ENCODE measurements at places on chromosomes 12 and 14. TPM values are rescaled to one million over a fixed set of nuclear protein-coding genes. Genes with fewer than 3 reads are reported as not detected.
A peak's percentile ranks its signal among the peaks of the same experiment; 100 is the strongest.

- H3K27me3 ChIP-seq: no peaks in the 10 kb centered on the region
- no peak for DNase-seq
- no peak overlapping the region for H3K4me3 ChIP-seq
- no peaks in the 10 kb centered on the region for H3K36me3 ChIP-seq
- H3K27ac ChIP-seq: peak overlapping the region; percentile 62
- H3K4me1 ChIP-seq: peaks cover 79% of the 10 kb centered on the region
Observed at GRCh38 chr14:69683971-69684370, 72.6 kb downstream of the SUSD6 start.

DNA sequence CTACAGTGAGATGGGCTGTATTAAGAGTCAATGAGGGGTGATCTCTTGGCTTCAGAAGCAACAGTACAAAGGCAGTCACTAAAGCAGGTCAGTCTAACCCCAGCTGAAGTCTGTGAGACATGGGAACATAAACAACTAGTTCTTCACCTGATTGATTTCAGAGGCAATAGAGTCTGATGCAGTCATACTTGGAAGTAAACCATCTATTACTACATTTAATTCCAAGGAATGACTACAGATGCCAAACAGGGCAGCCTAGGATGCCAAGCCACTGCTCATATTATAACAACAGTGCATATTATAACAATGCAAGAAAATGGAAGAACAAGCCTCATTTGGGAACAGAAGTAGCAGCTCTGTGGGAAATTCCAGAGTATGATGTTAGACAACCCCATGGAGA, 35.8 kb downstream of the GRIN2B start:
- no peaks in the 10 kb centered on the region for H3K4me1 ChIP-seq
- no peak overlapping the region for H3K27ac ChIP-seq
- no peaks in the 10 kb centered on the region for H3K27me3 ChIP-seq
- no peaks in the 10 kb centered on the region for H3K36me3 ChIP-seq
- no peak for DNase-seq
- no peak overlapping the region for H3K4me3 ChIP-seq

DNA sequence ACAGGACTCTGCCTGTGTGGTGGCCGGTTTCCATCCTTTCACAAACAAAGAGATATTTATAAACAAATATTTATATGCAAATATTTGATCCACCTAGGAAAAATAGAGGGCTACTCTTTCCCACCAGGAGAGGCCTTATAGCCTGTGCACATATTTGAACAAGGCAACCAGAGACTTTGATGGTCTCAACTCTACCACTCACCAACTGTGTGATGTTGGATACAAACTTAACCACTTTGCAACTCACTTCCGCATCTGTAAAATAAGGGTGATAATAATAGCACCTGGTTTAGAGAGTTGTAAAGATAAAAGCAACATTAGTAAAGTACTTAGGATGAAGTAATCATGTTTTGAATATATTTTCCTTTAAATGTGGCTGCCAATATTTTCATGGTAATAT, 1.5 kb upstream of the CLEC12A start:
- no peaks in the 10 kb centered on the region for H3K36me3 ChIP-seq
- no peak overlapping the region for H3K27ac ChIP-seq
- no peak for DNase-seq
- no peaks in the 10 kb centered on the region for H3K27me3 ChIP-seq

GRCh38 chr12:18250313-18250916, 10.9 kb upstream of the PIK3C2G start:
- no peaks in the 10 kb centered on the region for H3K27me3 ChIP-seq
- no peak overlapping the region for H3K27ac ChIP-seq
- no peak overlapping the region for H3K4me3 ChIP-seq

GRCh38 chr14:54348923-54349620, 47.7 kb upstream of the CDKN3 start:
- no peak overlapping the region for H3K4me3 ChIP-seq
- no peaks in the 10 kb centered on the region for H3K27me3 ChIP-seq
- H3K27ac ChIP-seq: no peak overlapping the region
- no peaks in the 10 kb centered on the region for H3K36me3 ChIP-seq
- no peaks in the 10 kb centered on the region for H3K4me1 ChIP-seq
- no peak for DNase-seq

IL26 gene
- not detected for total RNA-seq

PTPRB gene
- 74.8 TPM for total RNA-seq

DNA sequence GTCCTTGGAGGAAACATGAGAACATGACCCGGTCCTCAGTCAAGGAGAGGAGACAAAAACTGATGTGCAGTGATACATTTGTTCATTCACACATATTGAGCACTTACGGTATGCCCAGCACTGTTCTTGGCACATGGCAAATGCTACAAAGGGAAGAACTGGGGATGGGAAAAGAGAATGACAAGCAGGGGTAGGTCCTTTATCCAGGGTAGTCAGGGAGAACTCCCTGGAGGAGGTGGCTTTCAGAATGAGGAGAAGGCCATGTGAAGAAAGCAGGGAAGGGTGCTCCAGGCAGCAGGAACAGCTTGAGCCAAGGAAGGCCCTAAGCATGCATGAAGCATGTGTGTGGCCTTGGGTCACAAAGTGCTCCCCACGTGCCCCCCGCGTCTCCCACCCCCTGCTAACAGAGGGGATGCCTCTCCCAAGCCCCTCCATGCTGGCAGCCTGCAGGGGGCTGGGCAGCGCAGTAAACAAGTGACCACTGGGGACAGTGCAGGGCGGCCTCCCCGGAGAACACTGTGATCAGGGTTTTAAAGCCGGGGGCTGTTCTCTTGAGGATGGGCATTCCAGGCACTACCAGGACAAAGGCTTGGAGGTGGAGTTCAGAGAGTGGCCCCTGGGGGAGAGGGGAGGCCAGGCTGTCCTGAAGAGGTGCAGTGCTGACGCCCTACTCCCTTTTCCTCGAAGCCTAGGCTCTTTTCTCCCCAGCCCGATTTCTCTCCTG, 71.0 kb downstream of the PHETA1 start:
- H3K4me1 ChIP-seq: no peaks in the 10 kb centered on the region
- H3K4me3 ChIP-seq: no peak overlapping the region
- no peaks in the 10 kb centered on the region for H3K36me3 ChIP-seq
- no peak overlapping the region for H3K27ac ChIP-seq
- no peaks in the 10 kb centered on the region for H3K27me3 ChIP-seq

- DNase-seq: no peak
- H3K36me3 ChIP-seq: no peaks in the 10 kb centered on the region
- H3K4me3 ChIP-seq: no peak overlapping the region
- no peak overlapping the region for H3K27ac ChIP-seq
- no peaks in the 10 kb centered on the region for H3K4me1 ChIP-seq
- H3K27me3 ChIP-seq: no peaks in the 10 kb centered on the region
Observed at GRCh38 chr14:105978618-105979295, 452.4 kb downstream of the TMEM121 start.
